ENCODE measurements at places on chromosomes 2 and 18.

GRCh38 chr2:112583497-112584133 is 794 bp upstream of the CHCHD5 start:
- DNase-seq, result no peak

DNA sequence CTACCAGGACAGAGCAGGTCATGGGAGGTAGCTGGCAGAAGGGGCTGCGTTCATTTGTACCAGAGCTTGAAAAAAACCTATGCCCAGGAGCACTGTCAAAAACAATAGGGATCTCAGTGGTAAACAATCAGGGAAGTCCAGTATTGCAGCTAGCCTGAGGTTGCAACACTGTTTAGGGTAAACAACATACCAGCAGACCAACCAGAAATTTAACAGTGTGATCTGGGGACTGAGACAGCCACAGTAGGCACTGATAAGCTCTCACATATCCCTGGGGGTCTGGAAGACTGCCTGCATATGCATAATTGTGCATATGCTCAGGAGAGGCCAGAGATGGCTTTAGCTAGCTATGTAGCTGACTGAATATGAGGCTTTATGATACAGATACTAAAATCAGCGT is 12.0 kb upstream of the ZCCHC2 start:
- DNase-seq, result no peak

DNA sequence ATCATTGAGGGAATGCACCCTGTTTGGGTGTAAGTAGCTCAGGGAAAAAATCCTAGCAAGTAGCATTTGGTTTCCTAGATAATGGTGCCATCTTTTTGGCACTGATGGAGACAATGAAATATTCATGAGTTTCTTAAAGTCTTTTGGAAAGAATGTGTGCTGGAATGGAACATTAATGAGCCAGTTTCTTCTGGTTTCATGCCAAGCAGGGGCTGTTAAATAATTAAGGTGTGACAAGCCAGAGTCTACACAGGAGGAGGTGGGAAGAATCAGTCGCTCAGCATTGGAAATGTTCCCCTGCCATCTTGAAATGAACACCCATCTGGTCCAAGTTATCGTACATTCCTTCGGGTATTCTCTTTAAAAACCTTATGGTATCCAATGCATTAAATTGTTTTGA is 457.3 kb downstream of the RIT2 start:
- DNase-seq, result no peak

DNA sequence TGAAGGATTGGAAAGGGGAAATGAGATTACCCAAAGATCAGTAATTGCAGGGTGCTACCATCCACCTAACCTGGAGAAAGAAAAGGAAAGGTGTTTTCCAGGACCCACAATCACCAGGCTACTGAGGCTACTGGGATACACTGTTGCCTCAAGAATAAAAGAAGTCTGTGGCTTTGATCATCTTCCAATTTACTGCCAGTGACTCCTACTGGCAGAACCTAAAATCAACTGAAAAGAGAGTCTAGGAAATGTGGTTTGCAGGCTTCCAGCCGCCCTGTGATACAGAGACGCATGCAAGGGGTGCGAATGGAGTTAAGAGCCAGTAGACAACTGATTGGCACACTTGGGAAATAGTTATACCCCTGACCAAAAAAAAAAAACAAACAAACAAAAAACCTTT is 16.6 kb upstream of the TTL start:
- no peak for DNase-seq

DNA sequence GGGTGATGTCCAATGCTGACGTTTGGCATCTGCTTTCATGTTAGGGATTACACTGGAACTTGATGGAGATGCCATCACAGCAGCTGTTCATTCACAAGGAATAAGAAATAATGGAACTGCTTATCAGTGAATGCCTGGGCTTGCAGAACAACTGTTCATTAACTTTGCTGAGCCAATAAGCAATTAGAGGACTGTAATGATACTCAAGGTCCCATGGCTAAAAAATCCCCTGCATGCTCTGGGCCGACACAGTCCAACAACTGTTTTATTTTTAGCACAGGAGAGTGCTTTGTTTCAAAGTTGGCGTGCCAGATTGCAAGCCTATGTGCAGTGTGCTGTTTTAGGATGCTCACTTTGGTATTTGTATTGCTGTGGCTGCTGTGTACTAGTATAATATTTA is 408.0 kb upstream of the RGPD4 start:
- DNase-seq, result no peak

DNA sequence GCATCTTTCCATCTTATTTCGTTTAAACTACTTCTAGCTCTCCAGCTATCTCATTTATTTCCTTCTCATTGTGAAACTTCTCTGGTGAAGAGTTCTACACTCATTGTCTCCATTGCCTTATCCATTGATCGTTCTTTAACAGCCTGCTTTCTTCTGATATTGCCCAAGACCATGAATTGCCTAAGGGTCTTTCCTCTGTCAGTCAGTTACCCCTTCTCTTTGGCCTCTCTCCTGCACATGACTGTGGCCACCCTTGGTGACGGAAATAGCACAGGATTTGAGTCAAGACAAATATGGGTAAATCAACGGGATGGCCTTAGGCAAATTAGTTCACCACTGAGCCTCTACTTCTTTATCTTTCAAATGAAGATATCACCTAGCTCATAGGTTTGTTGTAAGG is 26.6 kb downstream of the NHEJ1 start:
- DNase-seq, result no peak

- DNase-seq, result no peak
Measured at GRCh38 chr2:118609138-118609537, 238.3 kb downstream of the EN1 start.

DNA sequence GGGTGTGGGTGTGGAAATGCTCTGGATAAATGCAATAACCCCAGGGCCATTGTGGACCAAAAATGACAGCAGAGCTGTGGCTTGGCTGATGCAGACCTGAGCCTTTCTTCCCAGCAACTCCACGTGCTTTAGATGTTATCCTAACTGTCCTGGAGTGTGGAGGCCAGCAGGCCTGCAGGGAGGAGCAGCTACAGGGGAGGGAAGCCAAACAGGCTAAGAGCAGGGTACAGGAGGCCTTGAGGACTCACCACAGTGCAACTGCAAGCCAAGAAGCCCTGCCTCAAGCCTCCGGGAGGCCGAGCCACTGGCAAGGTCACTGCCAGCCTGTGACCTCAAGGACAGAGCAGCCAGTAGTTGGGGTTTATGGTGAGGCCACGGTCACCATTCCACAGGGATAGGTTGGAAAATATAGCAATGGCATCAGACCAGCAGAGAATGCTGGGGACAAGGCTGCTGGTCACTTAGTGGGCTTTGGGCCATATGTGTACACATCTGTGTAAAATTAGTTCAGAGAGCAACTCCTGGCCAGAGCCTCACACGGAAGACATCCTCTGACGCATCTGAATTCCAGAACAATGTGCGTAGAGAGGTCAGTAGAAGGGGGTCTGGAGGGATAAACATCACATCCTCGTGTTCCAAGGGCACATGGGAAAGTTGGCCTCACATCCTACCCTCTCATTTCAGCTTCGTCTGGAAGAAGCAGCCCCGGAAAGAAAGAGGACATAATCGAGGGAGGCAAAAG is 76.2 kb upstream of the UPP2 start:
- no peak for DNase-seq

DNA sequence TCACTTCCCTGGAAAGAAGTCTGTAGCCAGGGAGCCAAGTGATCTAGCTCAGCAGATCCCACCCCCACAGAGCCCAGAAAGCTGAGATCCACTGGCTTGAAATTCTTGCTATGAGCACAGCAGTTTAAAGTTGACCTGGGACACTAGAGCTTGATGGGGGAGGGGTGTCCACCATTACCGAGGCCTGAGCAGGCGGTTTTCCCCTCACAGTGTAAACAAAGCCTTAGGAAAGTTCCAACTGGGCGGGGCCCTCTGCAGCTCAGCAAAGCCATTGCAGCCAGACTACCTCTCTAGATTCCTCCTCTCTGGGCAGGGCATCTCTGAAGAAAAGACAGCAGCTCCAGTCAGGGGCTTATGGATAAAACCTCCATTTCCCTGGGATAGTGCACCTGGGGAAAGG is 887.2 kb upstream of the LRATD1 start:
- no peak for DNase-seq

- DNase-seq, result no peak
Measured at GRCh38 chr18:35163014-35163539, 77.8 kb upstream of the ZNF397 start.

DNA sequence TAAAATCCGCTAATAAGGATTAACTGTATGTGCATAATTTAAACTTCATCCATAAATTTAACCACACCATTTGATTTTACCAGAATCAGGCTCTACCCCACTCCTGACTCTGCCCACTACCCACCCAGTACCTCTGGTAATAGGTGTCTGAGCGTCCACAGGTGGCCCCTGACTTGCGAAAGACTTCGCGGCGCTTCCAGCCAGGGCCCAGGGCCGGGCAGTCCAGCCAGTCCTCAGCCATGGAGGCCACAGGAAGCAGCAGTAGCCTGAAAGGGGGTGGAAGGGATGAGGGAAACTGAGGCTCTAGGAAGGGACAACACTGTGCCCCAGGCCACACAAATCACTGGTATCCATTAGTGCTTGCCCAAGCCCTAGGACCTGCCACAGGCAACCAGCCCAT is 1.6 kb downstream of the MBD1 start:
- no peak for DNase-seq

DNA sequence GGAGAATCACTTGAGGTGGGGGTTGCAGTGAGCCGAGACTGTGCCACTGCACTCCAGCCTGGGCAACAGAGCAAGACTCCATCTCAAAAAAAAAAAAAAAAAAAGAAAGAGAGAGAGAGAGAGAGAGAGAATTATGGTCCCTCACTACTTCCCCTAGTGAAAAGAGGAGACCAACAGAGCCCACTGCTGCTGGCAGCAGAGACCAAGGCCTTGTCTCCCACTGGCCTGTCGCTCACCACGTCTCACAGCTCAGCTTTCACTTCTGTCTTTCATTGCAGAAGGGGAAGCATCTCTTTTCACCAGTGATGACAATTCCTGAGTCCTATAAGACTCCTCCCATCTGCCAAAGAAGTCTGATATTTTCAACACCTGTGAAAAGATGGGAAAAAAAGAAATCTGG is 81.3 kb downstream of the CLHC1 start:
- DNase-seq, result no peak

- peak; percentile 48 for DNase-seq
Measured at GRCh38 chr18:62324917-62325805, at the start of gene TNFRSF11A. TSS of gene TNFRSF11A (plus strand) at chr18:62325310. CDS start at chr18:62325353, 43 bp downstream.

DNA sequence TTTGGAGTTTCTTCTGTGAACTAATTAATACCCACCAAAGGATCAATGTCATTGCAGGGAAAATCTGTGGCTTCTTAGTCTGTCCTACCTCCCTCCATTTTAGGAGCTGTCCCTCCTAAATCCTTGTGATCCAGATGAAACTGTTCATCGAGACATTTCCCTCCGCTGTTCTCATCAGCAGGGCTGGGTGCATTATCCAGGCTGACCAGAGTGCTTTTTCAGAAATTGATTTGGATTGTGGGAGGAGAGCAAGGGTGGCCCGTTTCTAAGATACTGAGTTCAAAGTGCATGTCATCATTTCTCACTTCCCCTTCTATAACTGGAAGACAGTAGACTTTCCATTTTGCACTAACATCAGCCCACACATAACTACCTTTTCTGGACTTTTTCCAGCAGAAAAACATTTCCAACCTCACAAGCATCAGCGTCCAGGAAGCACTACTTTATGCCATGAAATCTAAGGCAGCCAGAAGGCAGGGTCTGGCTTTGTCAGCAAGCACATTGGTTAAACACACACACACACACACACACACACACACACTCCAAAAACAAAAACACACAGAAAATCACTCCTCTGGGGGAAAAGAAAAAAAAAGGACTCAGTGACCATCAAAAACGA is 94.1 kb downstream of the ANKRD44 start:
- peak; percentile 41 for DNase-seq

DNA sequence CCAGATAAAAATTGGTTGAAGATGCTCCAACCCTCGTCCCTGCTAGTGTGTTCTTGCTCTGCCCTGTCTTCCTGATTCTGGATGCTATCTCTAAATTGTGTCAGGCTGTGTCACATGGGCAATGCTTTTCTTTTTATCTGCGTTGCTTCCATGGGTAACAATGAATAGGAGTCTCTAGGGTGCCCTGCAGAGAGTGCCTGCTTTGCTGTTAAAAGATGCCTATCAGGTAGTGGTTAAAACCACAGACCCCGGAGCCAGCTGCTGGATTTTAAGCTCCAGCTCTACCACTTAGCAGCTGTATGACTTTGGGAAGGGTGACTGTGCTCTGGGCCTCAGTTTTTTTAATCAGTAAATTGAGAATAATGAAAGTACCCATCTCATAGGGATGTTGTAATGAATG is 340.3 kb downstream of the PLCL1 start:
- DNase-seq, result no peak

DNA sequence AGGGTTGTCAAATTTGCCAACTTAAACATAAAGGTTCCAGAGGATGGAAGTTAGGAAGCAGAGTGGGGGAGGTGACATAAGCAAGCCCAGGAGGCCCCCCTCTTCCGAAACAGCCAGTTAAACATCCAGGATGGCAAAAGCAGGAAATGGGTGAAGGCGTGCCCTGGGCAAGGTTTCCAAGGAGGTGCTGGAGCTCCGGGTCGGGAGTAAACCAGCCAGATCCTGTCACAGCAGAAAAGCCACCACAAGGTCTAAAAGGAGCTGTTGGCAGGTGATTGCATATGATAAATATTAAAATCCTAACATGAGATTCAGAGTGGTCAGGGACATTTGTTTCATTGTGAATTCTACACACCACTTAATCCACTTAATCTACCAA is 572.2 kb upstream of the SALL3 start:
- DNase-seq, result no peak

GRCh38 chr18:8480506-8481328 is 128.5 kb upstream of the RAB12 start:
- DNase-seq, result no peak

DNA sequence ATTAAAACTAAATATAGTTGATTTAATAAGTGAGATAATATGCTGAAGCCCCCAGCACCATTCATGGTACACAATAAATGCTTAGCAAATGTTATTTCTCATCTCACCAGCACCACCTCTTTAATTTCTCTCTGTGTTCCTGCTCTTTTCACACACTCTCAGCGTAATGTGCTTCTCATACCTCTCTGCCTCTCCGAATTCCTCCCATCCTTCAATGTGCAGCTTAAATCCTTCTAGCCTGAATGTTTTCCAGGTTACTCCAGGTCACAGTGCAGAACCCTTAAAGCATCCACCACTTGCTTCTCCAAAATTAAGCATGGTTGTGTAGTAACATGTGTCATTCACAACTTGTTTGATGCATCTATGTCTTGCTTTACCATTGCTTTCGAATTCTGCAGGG is 119.6 kb downstream of the MCFD2 start:
- no peak for DNase-seq

- DNase-seq, result no peak
Measured at GRCh38 chr18:22783662-22784076, 149.5 kb upstream of the RBBP8 start.

GRCh38 chr2:25374827-25375226 is 33.1 kb upstream of the DNMT3A start:
- no peak for DNase-seq

DNA sequence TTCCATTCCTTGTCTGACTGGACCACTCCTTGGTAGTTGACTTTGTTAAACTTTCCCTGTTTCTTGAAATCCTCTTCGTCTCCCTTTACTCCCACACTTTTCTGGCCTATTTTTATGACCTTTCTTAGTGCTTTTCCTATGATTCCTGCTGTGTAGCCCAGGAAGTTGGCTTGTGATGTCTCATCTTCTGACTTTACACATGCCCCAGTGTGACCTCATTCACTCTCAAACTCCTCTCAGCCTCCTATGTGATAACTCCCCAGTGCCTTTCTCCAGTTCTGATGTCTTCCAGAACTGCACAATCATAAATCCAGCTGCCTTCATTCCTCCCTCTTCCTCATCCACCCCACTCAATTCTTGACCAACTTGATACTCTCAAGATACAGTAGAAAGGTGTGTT is 407.6 kb downstream of the TGIF1 start:
- no peak for DNase-seq

Measured in activated CD4-positive, alpha-beta T cell treated with anti-CD3 and anti-CD28 coated beads for 4 hours (primary cell).